DMS79 (cell line): ENCODE measurements at places on chromosomes 12 and 14.

DNA sequence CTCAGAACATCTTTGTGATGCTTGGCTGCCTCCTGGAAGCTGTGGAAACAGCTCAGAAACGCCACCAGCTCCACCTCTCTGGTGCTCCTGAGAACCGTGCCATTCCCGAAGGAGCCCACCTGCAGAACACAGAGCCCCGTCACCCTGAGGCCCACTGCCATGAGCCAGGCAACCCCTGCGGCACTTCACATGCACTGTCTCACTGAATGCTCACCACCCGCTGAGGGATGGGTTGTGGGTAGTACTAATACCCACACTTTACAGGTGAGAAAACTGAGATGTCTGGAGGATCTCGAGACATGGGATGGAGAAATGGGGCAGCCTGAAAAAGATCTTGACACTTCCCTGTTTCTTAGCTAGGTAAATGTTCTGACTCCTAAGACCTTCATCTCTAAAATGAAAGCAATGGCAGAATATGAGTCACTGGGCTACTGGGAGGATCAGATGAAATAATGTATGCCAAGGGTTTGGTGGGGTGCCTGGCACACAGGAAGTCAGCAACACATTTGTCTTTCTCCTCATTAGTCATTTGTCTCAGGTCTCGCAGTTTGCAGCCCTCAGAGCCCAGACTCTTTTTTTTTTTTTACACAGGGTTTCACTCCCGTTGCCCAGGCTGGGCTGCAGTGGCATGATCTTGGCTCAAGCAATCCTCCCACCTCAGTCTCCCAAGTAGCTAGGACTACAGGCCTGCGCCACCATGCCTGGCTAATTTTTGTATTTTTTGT is 5.3 kb downstream of the OASL start:
- no peak for DNase-seq

DNA sequence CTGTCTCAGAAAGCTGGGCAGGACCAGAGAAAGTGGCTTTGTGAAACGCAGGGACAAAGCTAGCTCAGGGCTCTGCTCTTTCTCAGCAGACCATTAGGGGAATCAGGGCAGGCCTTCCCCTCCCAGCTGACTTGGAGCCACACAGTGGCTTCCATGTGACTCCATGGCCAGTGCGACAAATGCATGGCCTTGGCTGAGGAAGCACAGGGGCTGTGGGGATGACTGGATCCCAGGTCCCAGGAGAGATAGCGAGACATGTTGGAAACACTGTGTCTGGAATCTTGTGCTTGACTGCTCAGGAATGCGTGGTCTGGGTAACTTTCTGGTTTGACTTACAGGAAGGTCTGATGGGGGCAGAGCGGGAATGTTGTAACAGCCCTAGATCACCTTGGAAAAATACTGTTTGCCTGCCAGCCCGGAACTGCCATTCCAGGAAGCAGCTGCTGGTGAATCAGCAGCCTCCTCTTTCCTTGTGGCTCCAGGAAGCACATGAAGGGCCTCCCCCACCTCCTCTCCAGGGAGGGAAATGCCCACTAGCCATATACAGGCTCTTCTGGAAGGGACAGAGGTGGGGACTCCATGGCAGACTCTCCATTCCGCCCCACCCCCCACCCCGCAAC is 133.5 kb upstream of the HIF1A start:
- no peak for DNase-seq

DNA sequence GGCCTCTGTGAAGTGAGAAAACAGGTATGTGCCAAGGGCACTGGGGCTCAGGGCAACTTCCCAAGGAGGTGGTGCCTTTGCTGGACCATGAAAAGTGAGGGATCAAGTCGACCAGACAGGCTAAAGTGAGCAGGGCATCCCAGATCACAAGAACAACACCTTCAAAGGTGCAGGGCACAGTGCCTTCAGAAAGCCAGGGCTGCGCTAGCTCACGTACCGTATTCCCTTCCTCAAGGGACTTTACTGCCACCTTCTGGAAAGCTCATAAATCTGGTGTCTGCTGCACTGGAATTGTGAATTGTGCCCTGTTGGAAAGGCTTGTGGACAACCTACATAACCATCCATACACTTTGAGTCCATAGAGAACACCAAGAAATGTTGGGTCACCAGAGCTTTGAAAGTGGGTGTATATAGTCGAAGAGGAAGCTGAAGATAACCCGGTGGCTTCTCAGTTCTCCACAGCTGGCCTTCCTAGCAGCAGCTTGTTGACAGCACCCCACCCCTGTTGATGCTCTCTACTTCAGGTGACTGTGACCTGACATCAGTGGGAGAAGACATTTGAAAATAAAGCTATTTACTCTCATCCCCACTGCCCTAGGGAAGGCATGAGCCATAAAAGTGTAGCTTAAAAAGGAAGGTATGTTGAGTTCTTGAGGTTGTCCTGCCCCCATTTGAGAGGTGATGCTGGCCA is 24.5 kb downstream of the FIGNL2 start:
- DNase-seq = no peak

- no peak for DNase-seq
Observed at GRCh38 chr14:69351385-69351784, 46.7 kb downstream of the ERH start.

- no peak for DNase-seq
Observed at GRCh38 chr12:12442548-12443071, 85.7 kb downstream of the BORCS5 start.

DNA sequence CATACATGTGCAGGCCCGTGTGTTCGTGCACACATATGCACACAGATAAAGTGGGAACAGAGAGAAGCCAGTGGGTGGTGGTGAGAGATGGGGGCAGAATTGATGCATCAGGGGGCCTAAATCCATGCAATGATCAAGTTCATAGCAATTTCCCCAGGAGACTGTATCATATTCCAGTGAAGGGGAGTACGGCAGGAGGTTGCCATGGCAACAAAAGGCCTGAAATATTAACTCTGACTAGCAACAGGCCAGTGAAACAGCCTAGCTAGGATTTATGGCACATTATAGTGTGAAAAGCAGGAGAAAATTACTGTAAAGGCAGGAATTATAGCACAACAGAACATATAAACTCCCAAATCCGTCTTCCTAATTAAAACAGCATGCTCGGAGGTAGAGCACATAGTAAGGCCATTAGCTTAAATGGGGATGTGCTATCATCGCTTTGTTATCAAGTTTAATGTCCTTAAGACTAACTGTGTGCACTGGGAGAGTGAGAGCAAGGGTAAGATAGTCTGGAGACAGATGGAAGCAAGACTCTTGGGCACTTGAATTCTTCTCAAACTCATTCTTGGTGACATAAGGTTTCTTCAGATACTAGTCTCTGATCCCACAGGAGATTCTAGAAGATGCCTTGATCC is 806.3 kb downstream of the DIO2 start:
- DNase-seq = no peak

- no peak for DNase-seq
Observed at GRCh38 chr12:17197971-17198370, 592.0 kb upstream of the LMO3 start.

DNA sequence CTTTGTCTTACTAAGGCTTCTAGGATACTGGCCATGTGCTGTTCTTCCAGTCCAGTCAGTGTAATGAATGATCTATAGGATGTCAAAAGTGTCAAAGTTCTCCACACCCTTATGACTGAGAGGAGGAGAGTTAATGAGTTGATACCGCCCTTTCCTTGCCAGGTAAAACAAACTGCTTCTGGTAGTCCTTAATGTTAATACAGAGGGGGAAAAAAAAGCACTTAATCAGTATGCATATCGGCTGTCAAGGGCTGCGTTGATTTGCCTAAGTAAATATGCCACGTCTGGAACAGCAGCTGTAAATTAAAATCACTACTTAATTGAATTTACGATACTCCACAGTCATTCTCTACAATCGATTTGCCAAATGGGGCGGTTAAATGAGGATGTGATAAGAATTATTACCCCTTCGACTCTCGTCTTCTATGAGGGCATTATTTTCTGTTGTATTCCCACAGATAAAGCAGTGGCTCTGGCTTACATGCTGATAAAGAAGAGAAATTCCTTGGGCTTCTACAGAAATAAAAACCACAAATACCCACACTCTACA is 416.0 kb downstream of the KCNH5 start:
- no peak for DNase-seq

GRCh38 chr12:42741091-42741490 is 151.5 kb upstream of the PRICKLE1 start:
- DNase-seq = no peak

GRCh38 chr14:65167072-65167645 is 64.8 kb upstream of the MAX start:
- no peak for DNase-seq

DNA sequence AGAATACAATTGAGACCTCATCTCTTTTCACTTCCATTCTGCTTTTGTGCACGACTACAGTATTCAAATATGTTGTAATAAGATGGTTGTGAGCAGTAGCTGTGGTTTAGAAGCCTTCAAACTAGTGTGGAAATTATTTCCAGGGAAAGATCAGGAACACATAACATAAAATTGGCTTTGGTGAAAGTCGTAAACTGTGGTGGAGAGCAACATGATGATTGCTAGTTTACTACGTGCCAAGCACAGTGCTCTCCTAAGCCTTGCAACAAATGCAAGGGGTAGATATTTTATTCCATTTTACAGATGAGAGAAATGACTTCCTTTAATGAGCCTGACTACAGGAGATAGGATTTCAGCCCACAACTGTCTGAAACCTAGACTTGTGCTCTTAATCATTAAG is 172.4 kb upstream of the LMNTD1 start:
- DNase-seq = no peak

DNA sequence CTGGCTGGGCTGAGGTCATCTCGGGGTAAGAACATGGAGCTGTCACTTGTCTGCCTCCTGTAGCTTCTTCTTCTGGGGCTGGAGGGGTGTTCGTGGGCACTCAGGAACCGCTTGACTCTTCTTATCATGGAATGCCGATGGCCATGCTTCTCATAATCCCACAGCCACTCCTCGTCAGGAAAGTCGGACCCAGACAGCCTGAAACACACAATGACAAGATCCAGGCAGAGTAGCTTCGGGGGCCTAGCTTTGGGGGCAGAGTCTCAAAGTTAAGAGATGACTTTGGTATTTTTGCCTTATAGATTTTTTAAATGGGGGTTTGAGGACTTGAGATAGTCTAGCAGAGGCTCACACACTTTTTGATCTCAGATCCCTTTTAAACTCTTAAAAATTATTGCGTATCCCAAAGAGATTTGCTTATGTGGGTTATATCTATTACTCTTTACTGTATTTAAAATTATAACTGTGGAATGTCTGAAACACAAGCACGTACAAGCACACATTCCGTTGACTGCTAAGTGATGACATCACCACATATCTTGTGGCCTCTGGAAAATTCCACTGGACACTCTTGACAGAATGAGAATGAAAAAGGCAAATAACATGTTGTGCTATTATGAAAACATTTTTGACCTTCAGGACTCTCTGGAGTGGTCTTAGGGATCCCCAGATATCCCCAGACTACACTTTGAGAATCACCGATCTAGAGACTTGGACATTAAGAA is 43.3 kb downstream of the BEST3 start:
- DNase-seq = no peak

- DNase-seq = no peak
Observed at GRCh38 chr12:788288-788687, 35.9 kb downstream of the WNK1 start.

- DNase-seq = no peak
Observed at GRCh38 chr12:124851342-124851741, 12.3 kb downstream of the SCARB1 start.

- no peak for DNase-seq
Observed at GRCh38 chr14:50156111-50156510, 39.7 kb upstream of the VCPKMT start.

GRCh38 chr12:23587833-23588559 is 361.5 kb downstream of the SOX5 start:
- no peak for DNase-seq

DNA sequence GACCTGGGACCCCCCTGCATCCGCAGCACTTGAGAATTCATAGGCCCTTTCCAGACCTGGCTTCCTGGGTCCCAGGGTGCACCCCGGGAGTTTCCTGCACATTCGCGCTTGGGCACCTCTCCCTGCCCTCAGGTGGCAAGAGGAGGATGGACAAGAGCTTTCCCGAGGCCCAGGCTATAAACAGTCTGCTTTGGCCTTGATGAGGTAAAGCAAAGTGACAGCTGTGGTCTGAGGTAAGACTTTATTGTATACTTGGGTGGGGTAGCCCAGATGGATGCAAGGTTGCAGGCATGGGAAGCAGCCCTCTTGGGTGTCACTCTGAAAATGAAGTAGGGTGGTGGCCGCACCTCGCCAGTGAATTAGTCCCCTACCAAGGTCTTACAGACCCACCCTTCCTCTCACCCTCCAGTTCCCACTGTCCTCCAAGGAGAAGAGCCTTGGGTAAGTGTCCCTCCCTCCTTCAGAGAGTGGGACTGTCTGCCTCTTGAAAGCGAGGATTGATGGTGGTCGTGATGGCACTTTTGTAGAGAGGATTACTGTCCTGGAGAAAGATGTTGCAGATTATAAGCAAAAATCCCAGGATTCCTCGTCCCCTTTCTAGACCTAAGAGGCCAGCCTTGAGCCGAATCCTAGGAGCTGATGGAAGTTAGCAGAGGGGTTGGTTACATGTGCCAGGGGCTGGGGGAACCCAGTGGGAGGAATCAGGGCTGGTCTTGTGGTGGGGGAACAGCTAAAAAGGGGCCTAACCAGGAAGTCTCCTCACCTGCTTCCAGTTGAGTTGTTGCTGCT is 10.6 kb upstream of the CSAD start:
- no peak for DNase-seq

- DNase-seq = no peak
Observed at GRCh38 chr14:97776890-97777558, 979.8 kb downstream of the VRK1 start.

GRCh38 chr12:93944911-93945310 is 203.5 kb upstream of the PLXNC1 start:
- no peak for DNase-seq

- no peak for DNase-seq
Observed at GRCh38 chr12:117162167-117162539, 28.1 kb downstream of the FBXO21 start.

GRCh38 chr14:74645244-74645643 is 33.2 kb upstream of the LTBP2 start:
- no peak for DNase-seq

- no peak for DNase-seq
Observed at GRCh38 chr12:79886917-79887519, 47.9 kb downstream of the PPP1R12A start.

- peak; percentile 29 for DNase-seq
Observed at GRCh38 chr14:37246427-37246829, 48.7 kb downstream of the MIPOL1 start.

GRCh38 chr12:71164166-71164565 is 6.4 kb upstream of the TSPAN8 start:
- DNase-seq = no peak

GRCh38 chr12:132374612-132375445 is 45.4 kb upstream of the GALNT9 start:
- DNase-seq = no peak

DNA sequence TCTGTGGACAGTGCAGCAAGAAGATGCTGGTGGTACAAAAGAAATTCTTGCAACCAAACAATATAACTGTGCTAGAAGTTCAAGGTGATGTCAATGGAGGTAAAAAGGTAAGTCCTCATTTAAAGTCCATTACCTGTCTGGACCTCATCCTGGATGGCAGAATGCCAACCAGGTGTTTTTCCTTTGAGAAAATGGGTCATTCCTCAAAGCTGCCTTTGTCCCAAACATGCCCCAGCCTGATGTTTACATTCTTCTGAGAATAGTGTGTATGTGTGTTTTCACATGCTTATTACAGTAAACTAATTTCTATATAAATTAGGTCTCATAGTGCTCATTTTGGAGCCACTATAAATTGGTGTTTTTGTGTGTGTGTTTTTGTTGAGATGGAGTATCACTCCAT is 24.9 kb downstream of the ACTR6 start:
- DNase-seq = no peak
